ENCODE measurements at places on chromosomes 12 and 14. TPM values are rescaled to one million over a fixed set of nuclear protein-coding genes. Genes with fewer than 3 reads are reported as not detected.

GRIN2B gene
- 0.16 TPM for total RNA-seq

IFNG-AS1 gene
- total RNA-seq: not detected

DNA sequence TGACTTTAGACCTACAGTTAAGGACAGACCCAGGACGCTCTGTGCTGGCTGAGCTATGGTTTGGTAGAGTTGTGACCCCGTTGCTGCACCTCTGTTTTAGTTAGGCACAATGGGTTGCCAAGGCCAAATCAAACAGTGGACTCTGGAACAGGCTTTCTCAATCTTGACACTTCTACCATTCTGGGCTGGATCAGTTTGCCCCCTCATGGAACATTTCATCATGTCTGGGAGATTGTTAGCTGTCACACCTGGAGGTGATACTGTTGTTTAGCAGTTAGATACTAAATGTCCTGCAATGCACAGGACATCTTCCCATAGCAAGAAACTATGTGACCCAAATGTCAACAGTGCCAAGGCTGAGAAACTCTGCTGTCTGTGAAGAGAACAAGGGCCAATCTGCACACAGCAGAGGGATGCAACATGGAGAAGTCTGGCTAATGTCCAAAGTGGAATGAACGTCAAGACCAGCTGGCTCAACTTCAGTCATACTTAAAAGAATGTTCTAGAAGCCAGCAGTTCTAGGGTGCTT is 65.6 kb upstream of the DICER1 start:
- no peaks in the 10 kb centered on the region for H3K36me3 ChIP-seq
- no peaks in the 10 kb centered on the region for H3K27me3 ChIP-seq
- no peaks in the 10 kb centered on the region for H3K4me1 ChIP-seq
- no peak overlapping the region for H3K4me3 ChIP-seq

ADGRD1 gene
- 18.7 TPM for total RNA-seq

DNA sequence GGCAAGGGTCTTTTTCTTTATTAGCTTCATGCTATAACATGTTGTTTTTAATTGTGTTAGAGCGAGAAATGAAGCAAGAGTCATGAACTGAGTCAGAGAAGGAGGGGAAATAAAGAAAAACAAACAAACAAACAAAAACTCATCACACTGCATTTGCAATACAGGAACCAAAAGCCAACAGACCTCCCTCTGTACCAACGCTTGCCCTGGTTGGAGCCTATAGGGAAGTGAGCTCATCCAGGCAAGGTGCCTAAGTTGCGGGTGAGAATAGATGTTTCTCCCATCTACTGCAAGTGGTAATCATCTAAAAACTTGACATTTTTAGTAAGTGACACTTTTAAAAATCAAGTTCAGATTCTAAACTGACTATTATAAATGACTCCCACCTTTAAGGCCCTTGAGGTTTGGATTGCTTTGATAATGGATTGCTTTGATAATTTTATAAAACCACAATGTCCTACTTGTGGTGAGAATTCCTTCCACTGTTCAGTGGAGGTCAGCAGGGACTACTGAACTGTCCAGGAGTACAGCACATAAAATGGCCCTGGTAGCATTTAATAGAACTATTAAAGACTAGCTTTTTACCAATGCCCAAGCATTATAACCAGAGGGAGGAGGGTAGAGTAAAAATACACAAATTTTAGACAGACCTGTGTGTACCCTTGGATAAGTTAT is 31.3 kb downstream of the SLC38A1 start:
- H3K27me3 ChIP-seq: no peaks in the 10 kb centered on the region
- no peak overlapping the region for H3K27ac ChIP-seq
- DNase-seq: no peak

GRCh38 chr14:90040411-90040810 is 21.4 kb upstream of the KCNK13 start:
- H3K36me3 ChIP-seq: no peaks in the 10 kb centered on the region
- H3K27ac ChIP-seq: no peak overlapping the region
- no peak overlapping the region for H3K4me3 ChIP-seq

SLC38A1 gene
- 101 TPM for total RNA-seq

DNA sequence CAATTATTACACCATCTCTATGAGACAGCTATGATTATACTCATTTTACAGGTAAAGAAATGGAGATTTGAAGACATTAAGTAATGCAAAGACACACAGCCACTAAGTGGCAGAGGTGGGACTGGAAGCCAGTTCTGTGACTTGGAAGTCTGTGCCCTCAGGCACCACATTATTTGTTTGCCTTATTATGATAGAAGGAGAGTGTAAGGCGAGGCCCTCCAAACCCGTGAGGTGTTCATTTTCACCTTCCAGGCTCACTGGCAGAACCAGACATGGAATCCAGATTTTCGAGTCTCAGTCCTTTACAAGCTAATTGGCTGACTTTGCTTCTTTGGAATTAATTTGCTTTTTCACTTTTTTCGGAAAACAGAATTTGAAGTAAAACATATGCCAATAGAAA is 107.9 kb downstream of the CAND1 start:
- H3K4me3 ChIP-seq: no peak overlapping the region
- no peaks in the 10 kb centered on the region for H3K4me1 ChIP-seq
- H3K27me3 ChIP-seq: no peaks in the 10 kb centered on the region
- no peak for DNase-seq
- H3K27ac ChIP-seq: no peak overlapping the region

DNA sequence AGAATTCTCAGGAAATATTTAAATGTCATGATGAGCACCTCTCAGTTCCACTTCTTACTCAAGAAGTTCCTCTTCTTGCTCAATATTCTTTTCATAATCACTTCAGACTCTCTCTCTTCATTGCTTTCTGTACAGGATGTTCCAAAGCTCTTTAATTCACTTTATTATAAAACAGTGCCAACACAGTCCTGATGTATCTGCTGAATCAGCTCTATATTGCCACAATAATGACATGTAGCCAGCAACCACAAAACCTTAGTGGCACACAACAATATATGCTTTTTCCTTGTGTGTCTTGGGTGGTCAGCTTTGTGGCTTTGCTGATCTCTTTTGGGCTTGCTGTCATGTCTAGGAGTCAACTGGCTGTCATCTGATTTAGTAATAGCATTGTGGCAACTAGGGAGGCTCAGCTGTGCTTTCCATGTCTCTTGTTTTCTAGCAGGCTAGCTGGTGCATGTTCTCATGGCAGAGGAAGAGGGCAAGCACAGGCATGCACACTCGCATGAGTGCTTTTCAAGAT is 52.8 kb upstream of the SLC2A13 start:
- no peaks in the 10 kb centered on the region for H3K36me3 ChIP-seq
- no peaks in the 10 kb centered on the region for H3K4me1 ChIP-seq
- H3K27ac ChIP-seq: peak overlapping the region; percentile 29
- no peak overlapping the region for H3K4me3 ChIP-seq

- no peak for DNase-seq
- no peaks in the 10 kb centered on the region for H3K36me3 ChIP-seq
- no peak overlapping the region for H3K27ac ChIP-seq
- no peaks in the 10 kb centered on the region for H3K4me1 ChIP-seq
- no peaks in the 10 kb centered on the region for H3K27me3 ChIP-seq
Observed at GRCh38 chr14:54387328-54387727, 9.5 kb upstream of the CDKN3 start.

- no peak overlapping the region for H3K4me3 ChIP-seq
- peak; percentile 52 for DNase-seq
- H3K36me3 ChIP-seq: no peaks in the 10 kb centered on the region
- no peaks in the 10 kb centered on the region for H3K27me3 ChIP-seq
- H3K4me1 ChIP-seq: no peaks in the 10 kb centered on the region
Observed at GRCh38 chr12:1518591-1519516, 75.5 kb downstream of the FBXL14 start.

GRCh38 chr14:104577426-104577825 is 2.1 kb upstream of the C14orf180 start:
- H3K36me3 ChIP-seq: no peaks in the 10 kb centered on the region
- peaks cover 2% of the 10 kb centered on the region for H3K4me1 ChIP-seq
- no peak for DNase-seq
- no peak overlapping the region for H3K27ac ChIP-seq
- no peak overlapping the region for H3K4me3 ChIP-seq

- H3K27ac ChIP-seq: no peak overlapping the region
- DNase-seq: no peak
- no peak overlapping the region for H3K4me3 ChIP-seq
- no peaks in the 10 kb centered on the region for H3K36me3 ChIP-seq
Observed at GRCh38 chr14:76846331-76847047, 20.3 kb downstream of the LRRC74A start.

- H3K36me3 ChIP-seq: no peaks in the 10 kb centered on the region
- H3K27me3 ChIP-seq: no peaks in the 10 kb centered on the region
- H3K27ac ChIP-seq: no peak overlapping the region
- H3K4me3 ChIP-seq: no peak overlapping the region
Observed at GRCh38 chr14:89720076-89720687, 234.3 kb downstream of the EFCAB11 start.

DNA sequence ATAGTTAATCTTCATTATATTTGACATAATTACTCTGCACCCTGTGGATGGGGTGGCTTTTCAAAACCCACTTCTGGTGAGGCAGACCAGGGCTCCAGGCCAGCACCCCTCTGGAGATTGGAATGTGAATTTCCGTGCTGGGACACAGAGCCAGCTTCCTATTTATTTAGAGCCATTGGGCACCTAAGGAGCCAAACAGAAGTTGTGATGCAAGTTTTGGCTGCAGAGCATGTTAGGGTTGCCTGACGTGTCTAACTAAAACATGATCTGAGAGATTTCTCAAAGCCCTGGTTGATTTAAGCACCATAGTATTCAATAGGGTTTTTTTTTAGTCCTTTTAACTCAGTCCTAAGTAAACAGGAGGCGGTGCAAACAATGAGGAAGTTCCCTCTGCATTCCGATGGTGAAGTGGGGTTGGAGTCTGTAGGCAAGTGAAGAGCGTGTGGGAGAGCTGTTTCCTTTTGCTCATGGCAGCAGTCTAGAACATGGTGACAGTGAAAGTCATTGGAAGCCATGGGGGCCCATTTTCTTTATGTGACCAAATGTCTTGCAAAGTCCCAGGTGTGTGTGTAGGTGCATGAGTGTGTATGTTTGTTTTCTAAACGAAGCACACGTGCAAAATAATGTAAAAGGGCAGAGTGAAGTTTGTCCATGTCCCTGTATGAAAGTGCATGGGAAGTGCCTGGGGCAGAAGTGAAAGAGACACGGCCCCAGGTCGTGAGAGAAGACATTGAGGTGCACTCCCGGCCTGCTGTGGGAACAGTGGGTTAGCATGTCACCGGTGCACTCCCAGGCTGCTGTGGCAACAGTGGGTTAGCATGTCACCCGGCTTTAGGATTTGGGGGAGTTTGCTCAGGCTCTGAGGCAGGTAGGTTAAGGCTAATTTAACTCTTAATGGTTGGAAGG is 117.7 kb downstream of the PRKCH start:
- DNase-seq: peak; percentile 66
- peak overlapping the region; percentile 37 for H3K4me3 ChIP-seq
- no peaks in the 10 kb centered on the region for H3K36me3 ChIP-seq
- H3K27ac ChIP-seq: peak overlapping the region; percentile 70
- no peaks in the 10 kb centered on the region for H3K27me3 ChIP-seq
- H3K4me1 ChIP-seq: no peaks in the 10 kb centered on the region
